NCI-H345 (cell line): ENCODE measurements at places on chromosomes 3 and 15.

DNA sequence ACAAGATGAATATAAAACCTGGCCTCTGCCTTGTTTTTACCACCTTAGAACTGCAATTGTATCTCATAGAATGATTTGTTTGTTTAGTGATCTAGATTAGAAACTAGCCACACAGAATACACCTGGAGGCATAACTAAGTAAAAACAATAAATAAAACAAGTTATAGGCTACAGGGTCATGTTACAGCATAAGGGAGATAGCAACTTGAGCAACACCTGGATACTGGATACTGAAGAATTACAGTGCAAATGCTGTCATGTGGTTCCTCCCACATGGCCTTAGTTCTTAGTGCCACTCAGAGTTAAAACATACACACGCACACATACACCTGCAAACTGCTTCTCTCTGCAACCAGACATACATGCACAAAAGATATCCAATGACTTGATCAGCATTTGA lies 563.4 kb upstream of the DPPA4 start:
- no peak for DNase-seq

- DNase-seq: no peak
Measured at GRCh38 chr3:159340877-159341500, 539.1 kb downstream of the MFSD1 start.

- no peak for DNase-seq
Measured at GRCh38 chr3:8278448-8278847, 223.2 kb upstream of the LMCD1 start.

GRCh38 chr3:45497963-45498362 lies 96.6 kb upstream of the LIMD1 start:
- no peak for DNase-seq

DNA sequence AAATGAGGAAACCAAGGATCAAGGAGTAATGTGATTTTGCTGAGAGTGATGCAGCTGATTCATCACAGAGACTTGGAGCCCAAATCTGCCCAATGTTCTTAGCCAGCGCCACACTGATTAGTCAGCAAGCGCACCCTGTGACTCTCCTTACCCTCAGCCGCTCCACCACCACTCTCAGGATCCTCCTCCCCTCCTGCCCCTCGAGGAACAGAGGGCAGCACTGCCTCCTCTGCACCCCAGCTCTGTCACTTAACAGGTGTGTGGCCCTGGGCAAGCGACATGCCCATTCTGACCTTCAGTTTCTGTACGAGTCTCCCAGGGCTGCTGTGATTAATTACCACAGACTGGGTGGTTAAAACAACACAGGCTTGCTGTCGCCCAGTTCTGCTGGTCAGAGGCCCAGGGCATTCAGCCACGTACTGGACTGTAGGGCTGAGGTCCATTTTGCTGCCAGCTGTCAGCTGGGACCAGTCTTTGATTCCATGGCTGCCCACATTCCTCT lies 36.1 kb upstream of the HRH1 start:
- DNase-seq: no peak

DNA sequence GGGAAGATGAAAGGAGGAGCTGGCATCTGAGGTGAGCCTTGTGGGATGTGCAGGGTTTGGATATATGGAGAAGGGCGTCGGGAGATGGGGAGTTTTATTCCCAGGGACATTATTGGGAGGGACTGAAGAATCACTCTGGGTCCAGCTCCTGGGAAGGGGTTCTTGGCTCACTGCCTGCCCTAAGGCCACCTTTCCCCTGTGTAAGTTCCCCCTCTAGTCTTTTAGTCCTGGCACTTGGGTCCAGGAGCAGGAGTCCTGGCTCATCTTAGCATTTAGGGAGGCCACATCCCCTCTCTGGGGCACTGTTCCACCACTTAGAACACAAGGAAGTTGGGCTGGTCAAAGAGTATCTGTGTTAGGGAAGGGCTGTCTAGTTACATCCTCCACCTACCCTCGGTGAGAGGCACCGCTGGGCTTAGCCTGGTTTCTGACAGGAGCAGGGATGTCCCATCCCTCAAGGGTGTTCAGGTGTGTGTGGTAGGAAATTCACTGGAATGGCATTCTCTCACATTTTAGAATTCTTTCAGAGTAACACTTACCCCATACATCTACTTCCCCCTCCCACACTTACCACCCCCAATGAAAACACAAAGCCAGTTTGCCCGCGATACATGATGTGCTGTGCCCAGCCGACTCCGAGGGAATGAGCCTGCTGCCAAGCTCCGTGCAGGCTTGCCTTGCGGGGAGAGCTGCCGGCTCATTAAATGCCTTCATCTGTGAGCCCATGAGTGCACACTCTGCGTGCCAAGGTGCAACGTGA lies 86.7 kb downstream of the FAM43A start:
- DNase-seq: no peak

- DNase-seq: no peak
Measured at GRCh38 chr15:78065284-78065872, 12.1 kb downstream of the TBC1D2B start.

GRCh38 chr15:41848631-41849030 lies 10.0 kb downstream of the PLA2G4B start:
- DNase-seq: no peak

- DNase-seq: no peak
Measured at GRCh38 chr15:40501487-40501886, 30.7 kb downstream of the CHST14 start.

GRCh38 chr15:25803036-25803435 lies 60.1 kb downstream of the ATP10A start:
- no peak for DNase-seq

GRCh38 chr15:94847325-94847724 lies 616.0 kb downstream of the MCTP2 start:
- DNase-seq: no peak

GRCh38 chr15:73985101-73985873 lies 6.8 kb downstream of the STOML1 start:
- DNase-seq: no peak

DNA sequence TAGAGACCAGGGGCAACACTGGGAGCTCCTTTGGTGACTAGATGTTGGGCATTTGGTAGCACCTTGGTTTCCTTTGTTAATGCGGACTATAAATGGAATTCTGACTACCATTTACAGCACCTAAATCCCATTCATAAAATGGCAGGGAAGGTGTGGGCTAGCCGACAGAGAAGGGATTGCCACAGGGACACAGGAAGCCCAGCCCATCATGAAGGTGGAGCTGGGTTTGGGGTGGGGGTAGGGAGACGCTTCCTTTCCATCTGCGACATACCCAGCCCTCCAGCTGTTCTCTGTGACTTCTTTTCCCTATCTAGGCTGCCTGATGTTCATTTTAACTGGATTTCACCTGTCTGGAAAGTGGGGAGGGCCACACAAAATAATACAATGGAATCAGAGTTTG lies 21.0 kb downstream of the ABHD2 start:
- no peak for DNase-seq

GRCh38 chr3:60932643-60933042 lies 318.6 kb downstream of the FHIT start:
- no peak for DNase-seq

DNA sequence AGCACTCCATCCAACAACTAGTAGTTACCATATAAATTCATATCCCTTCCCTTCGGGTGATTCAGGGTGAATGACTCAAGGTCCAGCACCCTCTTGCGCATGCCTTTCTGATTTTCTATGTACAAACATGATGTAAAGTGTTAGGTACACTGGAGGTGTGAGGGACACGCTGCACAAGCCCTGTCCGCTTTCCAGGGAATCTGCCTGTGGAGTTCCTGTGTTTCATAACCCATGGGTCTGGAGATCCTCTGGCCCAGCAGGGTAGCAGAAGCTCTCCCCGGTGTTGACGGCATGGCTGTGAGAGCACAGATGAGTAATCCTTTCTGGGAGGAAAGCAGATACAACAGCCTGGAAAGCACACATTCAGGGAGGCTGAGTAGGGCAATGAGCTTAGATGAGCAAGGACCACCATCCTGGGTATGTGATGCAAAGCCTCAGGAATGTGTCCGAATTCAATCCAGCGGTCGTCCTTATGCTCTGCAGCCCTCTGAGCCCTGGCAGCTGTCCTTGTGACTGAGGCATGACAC lies 142.9 kb upstream of the TP63 start:
- no peak for DNase-seq

DNA sequence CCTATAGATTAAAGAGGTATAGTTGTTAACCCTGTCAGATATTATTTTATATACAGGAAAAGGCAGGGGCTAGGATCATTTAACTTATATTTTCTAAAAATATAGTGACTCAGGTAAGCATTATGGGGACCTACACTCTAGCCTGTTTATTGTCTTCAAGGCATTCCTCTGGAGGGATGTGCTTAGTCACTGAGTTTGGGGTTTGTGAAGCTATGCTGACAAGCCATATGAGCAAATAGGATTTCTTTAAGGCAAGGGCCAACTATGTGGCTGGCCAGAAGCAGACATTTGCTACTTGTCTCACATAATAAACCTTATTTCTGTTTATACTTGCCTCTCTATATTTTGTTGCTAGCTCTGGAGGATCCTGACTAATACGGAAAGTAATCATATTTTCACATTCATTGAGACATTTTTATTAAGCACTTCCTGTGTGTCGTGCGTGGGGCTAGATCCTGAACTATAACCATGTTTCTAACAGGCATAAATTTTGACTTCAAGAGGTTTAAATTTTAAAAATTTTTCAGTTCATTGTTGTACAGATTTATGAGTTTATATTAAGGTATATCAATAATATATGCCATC lies 153.4 kb downstream of the OTOL1 start:
- DNase-seq: no peak

DNA sequence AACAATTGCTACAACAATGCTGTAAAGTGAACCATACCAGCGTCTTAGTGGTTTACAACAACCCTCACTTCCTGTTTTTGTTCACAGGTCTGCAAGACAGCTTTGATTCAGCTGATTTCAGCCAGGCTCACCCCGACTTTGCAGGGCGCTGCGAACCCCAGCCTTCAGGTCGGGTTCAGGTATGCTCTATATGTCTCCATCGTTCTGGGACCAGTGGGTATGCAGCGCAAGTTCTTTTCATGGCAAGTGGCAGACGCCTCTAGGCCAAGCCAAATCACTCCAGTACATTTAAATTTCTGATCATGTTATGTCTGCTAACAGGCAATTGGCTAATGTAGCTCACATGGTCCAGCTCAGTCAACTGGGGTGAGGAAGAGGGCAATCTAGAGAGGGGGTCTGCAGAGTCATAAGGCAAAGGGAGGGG lies 52.4 kb upstream of the RGMA start:
- no peak for DNase-seq

- peak; percentile 69 for DNase-seq
Measured at GRCh38 chr3:58722561-58722960, 56.0 kb upstream of the FAM3D start.
